ENCODE measurements at places on chromosomes 16 and 17.

DNA sequence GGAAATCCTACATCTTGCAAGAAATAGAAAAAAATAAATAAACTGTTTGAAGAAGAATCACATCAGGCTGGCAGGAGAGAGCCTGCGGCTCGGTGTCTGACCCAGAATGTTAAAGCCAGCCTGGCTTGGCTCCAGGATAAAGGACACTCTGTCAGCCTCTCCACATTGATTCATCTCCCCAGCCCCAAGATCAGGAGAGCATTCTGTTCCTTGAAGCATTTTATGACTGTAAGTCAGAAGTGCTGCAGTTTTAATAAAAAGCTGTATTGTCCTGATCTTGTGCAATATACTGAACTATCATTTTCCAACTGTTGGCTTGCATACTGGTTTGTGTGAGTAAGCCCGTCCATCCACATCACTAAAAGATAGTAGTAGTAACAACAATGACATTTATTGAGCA, 426.6 kb downstream of the HAPSTR1 start:
- DNase-seq = no peak

DNA sequence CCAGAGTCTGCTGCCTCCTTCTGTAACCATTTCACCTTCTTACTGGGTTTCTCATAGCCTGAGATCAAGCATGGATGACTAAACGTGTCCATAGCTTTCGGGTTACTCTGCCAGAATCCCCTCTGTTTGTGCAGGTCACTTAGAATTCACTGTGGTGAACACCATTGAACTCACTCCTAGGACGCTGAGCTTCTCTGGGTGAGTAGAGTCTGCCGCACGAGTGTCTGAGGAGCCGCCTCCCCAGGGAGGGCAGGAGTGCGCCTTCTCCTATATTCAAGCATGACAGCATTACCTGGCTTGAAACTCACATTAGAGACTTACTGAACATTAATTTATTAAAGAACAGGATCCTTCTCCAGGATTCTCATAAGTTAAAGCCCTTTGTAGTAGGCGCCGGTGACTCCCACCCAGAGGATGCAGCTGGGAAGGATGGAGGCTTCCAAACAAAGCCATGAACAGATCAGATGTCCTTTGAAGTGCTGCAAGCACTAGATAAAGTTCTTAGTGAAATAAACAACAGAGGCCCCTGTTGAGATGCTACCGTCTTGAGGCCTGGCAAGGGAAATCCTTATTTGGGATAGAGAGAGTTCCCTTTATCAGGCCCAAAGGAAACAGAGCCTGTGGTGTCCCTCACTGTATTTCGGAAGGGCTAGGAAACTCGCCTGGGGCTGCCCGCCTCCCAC, 144.6 kb upstream of the PLCG2 start:
- DNase-seq = no peak

GRCh38 chr16:66269617-66270332, 96.7 kb upstream of the CDH5 start:
- DNase-seq = peak; percentile 48

DNA sequence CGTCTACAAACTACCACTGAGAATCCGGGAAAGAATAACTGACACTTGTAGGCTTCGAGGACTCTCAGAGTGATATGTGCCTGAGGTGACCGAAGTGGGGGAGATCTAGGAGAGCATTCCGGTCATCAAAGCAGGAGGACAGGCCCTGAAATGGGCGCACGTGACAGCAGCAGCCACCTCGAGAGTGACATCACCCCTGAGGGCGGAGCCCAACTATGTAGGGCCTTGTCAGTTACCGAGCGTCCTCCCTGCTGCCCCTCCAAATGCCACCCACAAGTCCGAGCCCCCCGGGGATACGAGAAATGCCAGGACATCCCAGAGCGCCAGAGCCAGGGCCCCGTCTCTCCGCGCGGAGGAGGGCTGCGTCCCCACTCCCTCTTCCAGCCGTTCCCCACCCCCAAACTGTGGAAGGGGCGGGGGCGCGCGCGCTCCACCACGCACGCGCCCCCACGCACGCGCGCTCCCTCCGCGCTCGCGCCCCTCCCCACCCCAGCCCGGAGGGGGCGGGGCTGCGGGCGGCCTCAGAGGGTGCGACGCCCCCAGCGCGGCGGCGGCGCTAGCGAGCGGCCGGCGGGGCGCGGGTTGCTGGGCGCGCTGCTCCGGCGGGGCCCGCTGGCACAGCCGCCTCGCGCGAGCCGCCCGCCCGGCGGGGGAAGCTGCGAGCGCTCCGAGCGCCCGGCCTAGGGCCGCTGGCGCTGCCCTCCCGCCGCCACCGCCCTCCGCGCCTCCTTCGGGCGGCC, at the start of gene TANC2:
Gene TANC2, plus strand, starts transcription at position 550 of the 740 bp plus-strand sequence. CDS start 43,325 bp downstream, outside the sequence.
- DNase-seq = peak; percentile 84

- DNase-seq = no peak
Observed at GRCh38 chr16:65574326-65574966, 452.6 kb upstream of the CDH11 start.

GRCh38 chr17:68576811-68577496, 24.2 kb downstream of the FAM20A start:
- peak; percentile 6 for DNase-seq

- peak; percentile 61 for DNase-seq
Observed at GRCh38 chr17:32998887-32999228, 7.2 kb downstream of the SPACA3 start.

DNA sequence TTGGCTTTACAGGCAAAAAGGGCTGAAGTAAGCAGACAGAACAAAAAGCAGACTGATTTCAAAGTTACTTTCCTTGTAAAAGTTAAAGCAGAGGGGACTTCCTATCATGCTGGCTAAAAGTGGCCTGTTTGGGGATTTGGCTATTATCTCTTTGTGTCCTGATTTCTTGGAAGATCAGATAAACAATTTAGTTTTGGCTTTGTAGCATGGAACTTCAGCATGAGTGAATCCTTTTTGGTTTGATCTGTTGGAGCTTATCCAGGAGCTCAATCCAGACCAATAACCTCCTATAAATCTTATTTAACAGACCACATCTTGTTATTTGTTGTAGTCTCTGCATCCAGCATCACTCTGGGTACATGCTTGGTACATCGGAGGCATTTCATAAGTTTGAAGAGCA, 8.9 kb upstream of the RNF112 start:
- DNase-seq = no peak

DNA sequence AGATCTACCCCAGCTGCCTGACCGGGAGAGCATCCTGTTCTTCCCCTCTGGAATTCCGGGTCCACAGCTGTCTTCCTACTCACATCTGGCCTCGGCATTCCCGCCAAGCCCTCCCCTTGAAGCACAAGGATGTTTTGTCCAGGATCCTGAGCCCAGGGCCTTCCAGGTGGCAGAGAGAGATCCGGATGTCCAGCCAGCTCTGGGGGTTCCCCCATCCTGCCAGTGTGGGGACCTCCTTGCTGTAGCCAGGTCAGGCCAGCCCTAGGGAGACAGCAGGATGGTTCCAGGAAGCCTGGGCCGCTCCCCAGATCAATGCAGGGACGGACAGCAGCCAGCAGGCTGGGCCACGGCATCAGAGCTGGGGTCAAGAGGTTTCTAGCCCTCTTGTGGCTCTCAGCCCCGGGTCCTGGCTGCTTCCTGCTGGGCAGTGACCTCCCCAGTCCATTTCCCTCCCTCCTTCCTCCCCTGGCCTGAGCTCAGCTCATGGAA, 55.3 kb downstream of the SOCS3 start:
- DNase-seq = no peak

GRCh38 chr16:56866955-56867830, 2.2 kb downstream of the SLC12A3 start:
- peak; percentile 56 for DNase-seq

GRCh38 chr17:75515496-75516254, at the start of gene CASKIN2:
Gene CASKIN2 (minus strand): TSS chr17:75515537. CDS start chr17:75513804, 1,733 bp downstream.
- DNase-seq = peak; percentile 88

Measured in fibroblast of skin of back (primary cell).